ENCODE measurements at places on chromosomes 4 and X.

- no peak for DNase-seq
Observed at GRCh38 chrX:19626230-19626629, 110.9 kb upstream of the MAP3K15 start.

DNA sequence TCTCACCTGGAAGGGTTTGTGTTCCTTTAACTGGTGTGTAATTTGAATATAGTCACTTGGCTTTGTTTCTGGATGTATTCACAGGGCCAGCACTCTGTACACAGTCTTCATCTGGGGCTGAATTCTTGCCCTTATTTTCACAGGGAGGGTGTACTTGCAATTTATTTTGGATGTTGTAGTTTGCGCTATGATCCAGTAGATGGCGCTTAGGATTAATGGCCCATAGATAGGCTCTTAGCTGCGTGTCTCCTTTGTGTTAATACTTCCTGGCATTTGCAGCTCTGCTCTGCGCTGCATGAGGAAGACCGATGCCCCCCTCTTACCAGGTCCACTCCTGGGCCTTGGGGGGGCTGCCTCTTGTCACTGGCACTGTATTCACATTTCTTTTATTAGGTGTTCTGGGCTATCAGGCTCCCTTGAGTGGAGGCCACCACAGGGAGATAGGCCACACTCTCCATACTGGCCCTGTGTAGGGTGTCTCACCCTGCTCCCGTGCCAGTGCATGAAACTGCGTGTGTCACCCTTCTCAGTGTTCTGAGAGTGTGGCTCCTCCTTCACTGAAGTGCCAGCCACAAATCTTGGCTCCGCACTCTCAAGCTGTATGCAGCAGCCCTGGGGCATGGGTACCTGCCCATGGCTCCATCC, 562.2 kb downstream of the ZIC3 start:
- DNase-seq, result no peak

- DNase-seq, result no peak
Observed at GRCh38 chrX:40391662-40392061, 189.1 kb upstream of the ATP6AP2 start.

DNA sequence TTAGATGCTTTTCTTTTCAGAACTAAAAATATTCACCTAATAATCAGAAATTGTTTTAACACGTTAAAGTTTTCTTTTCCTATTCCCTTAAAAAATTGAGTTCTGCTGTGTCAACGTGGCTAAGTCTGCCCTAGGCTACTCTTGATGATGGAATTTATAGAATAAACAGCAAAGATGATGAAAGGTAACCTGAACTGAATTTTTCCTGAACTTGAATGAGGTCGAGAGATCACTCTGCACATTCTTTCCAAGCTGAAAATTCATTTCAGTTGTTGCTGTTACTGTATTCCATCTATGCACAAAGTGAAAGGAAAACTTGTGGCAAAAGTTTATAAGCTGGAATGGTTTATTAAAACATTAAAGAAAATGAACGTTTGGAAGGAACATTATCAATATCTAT, 245.9 kb upstream of the GIMD1 start:
- DNase-seq, result no peak

- no peak for DNase-seq
Observed at GRCh38 chrX:103733017-103733416, 22.3 kb downstream of the TMEM31 start.

- DNase-seq, result no peak
Observed at GRCh38 chrX:39445336-39445735, 644.1 kb downstream of the MID1IP1 start.

GRCh38 chrX:129600981-129601424, 53.8 kb downstream of the APLN start:
- peak; percentile 3 for DNase-seq

DNA sequence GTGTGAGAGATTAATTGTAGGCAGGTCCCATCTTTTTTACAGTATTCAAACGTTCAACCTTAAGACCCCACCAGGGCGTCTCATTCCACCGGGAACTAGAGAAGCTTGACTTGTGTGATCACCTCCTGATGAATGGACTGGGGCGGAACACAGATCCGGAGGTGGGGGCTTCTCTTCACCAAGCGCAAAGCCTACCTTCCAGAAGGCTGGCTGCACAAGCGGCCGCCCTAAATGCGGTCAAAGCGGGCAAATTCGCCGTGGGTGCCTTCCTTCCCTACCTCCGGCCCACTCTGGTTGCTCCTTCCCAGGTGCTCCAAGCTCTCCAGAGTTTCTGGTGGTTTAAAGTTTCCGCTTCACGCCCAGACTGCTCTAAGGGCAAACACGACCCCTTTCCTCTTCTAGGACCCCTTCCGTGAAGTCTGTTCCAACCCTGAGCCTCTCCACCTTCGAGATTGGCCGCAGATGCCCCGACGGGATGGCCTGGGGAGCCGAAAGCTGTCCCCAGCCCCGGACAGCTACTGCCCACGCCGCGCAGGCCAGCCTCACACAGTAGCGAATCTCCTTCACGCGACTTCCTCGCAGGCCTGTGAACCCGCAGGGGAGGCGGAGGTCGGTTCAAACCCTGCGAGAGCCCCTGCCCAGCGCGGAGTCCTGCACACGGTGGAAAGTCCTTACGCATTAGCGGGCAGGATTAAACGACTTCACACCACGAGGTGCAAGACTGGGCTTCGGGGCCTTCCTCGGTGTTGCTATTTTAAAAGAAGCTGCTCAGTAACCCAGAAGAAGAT, 1.6 kb upstream of the WWC2 start:
- DNase-seq, result peak; percentile 52

- DNase-seq, result no peak
Observed at GRCh38 chr4:64068096-64068495, 341.2 kb downstream of the TECRL start.

DNA sequence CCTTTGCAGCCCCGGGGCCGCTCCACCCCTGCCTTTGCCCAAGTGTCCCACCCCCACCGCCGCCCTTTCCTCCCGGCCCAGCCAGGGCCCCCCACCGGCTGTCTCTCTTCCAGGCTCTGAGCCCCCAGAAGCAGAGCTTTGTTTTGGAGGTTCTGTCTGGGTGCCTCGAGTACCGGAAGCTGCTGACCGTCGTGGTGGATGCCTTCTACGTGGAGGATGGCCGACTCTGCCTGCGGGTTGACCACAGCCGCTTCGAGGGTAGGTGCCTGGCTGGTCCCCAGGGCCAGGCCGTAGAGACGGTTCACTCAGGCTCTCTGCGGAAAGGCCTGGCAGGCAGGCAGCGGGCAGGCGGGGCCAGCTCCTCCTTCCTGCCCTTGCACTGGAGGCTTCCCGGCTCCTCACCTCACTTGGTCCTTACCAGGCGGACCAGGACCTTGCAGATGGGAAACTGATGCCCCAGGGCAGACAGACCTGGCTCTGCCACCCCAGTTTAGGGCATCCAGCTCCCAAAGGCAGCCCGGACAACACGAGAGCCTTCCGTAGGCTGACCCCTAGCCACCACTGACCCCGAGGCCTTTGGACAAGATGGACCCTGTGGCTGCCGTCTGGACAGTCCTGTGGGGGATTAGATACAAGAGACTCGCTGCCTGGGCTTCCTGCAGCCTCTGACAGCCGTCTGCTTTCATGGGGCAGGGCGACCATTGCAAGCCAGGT, 18.2 kb downstream of the CFAP99 start:
- DNase-seq, result no peak

Data from C1 segment of cervical spinal cord (tissue), 14 donors.